ENCODE measurements at places on chromosomes 7 and 10.
A peak's percentile ranks its signal among the peaks of the same experiment; 100 is the strongest.

- DNase-seq, result no peak
These were observed 404.2 kb downstream of the THSD7A start for GRCh38 chr7:11427686-11428273.

GRCh38 chr10:95606922-95607321 lies 45.8 kb upstream of the SORBS1 start:
- DNase-seq, result no peak

DNA sequence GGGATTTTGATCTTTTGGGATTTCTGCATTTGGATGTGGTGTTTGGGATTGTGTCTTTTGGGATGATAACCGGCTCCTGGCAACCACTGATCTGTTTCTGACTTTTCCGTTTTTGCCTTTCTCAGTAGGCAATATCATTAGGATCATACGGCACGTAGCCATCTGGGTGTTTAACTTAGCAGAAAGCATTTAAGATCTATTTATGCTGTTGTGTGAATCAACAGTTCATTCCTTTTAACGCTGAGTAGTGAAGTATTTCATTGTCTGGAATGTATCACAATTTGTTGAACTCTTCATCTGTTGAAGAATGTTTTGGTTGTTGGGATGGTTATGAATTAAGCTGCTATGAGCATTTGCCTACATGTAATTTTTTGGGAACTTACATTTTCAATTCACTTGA lies 459.6 kb downstream of the SDK1 start:
- DNase-seq, result no peak

DNA sequence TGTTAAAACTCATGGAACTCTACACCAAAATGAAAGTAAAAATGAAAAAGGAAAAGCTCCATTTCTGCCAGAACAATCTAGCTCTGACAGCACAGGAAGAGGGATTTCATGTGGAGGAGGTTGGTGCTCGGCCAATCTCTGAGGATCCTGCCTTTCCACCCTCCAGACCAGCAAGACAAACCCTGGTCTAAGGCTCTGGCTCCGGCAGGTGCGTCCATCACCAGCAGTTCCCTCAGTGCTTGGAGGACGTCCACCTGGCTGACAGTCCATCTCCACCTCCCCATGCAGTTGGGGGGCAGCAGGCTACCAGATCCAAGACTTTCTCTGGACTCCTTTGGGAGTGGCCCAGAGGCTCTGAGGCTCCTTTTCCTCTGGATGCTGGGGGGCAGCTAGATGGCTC lies 25.0 kb upstream of the LOXL4 start:
- DNase-seq, result no peak

- peak; percentile 5 for DNase-seq
These were observed 153.7 kb downstream of the CDK14 start for GRCh38 chr7:90749774-90750173.

DNA sequence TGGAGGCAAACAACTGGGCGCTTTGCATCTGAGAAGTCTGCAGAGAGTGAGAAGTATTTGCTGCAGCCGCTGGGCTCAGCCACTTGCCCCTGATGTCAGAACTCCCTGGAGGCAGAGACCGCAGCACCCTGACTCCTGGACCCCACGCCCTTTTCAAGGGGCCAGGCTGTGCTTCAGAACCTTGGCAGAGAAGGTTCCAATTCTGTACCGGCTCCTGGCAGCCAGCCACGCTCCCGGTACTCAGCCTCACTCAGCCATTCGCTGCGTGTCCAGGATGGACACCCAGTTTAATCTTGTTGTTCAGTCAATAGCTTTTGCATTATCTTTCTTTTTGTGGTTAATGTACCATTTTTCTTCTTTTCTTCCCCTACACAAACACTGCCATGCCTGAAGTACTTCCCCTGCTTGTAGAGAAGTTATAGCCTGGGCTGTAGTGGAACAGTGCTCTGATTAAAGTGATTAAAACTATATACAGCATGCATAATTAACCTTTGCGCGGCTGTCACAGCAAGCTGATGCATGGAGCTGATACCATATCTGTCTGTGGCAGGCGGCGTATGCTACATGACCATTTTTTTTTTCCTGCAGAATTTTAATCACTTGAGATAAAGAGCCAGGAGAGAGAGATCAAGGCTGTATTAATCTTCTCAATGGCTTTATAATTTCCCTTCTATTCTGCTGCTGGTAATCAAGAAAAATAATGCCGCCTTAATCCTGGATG lies 578.5 kb downstream of the SDK1 start:
- no peak for DNase-seq

DNA sequence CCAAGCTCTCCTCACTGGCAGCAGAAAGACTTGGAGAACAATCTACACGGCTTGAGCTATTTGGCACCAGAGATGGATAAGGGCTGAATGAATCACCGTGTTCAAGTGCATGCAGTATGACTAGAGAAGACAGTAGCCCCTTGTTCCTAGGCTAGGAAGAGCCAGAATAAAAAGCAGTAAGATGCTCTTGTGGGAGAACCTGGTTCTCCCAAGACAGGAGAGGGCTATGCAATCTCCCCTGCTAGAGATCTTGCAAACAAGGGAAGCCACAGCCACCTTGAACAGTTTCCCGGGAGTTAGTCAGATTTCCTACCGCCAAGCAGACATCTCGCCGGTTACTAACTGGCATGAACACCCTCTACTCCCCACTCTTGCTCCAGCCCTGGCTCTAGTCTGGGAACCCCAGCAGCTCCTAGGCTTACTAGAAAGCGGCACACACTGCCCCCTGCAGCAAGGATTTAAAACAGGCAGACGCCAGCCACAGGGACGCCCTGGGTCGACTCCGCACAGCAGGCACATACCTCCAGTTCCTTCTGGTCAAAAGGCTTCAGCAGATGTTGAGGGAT lies 107.3 kb downstream of the SMURF1 start:
- peak; percentile 69 for DNase-seq

DNA sequence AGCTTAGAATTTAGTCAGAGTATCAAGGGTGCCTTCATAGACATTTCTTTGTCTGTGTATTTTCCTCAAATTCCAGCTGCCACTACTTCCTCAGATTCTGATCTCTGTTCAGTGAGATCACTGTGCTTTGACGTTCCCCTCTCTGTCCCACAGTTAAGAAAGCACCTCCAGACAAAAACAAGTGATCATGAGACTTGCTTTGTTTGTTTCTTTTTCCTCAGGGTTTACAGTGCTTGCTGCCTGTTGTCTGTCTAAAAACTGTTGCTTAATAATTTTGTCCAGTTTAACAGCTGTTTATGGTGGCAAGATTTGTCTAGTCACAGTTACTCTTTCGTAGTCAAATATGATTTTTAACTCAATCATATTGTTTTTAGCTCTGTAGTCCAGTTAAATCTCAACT lies 29.1 kb downstream of the TRUB1 start:
- peak; percentile 9 for DNase-seq

Measured in ELF-1 (cell line).